ENCODE measurements at places on chromosomes 1 and 21. TPM values are rescaled to one million over a fixed set of nuclear protein-coding genes. Genes with fewer than 3 reads are reported as not detected.
A peak's percentile ranks its signal among the peaks of the same experiment; 100 is the strongest.

DNA sequence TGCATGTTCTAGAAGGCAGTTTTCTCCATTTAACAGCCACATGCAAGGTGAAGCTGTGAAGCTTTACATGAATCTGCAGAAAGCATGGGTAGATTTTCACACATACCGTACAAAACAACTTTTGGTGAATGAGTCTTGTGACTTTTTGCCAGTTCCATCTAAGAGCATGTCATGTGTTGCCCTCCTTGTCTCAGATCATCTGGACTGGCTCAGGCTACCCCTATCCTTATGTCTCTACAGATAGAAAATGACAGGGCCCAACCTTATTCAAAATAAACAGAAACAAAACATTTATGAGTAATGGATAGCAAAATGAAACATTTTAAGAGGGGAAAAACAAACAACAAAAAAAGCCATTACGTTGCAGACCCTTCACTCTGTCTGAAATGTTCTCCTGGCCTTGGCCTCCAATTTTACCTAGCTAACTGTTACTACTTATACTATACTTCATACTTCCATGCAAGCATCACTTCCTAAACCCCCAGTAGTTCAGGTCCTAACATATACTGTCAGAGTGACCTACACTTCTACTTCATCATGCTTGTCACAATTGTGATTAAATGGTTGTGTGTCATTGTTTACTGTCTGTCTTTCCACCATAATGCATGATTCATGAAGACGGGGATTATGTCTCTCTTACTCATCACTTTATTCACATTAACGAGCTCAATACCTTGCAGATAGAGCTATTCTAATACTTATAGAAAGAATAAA is 39.0 kb downstream of the LRRC8C start:
- H3K27ac ChIP-seq, result peak overlapping the region; percentile 94
- H3K27me3 ChIP-seq, result no peaks in the 10 kb centered on the region

DNA sequence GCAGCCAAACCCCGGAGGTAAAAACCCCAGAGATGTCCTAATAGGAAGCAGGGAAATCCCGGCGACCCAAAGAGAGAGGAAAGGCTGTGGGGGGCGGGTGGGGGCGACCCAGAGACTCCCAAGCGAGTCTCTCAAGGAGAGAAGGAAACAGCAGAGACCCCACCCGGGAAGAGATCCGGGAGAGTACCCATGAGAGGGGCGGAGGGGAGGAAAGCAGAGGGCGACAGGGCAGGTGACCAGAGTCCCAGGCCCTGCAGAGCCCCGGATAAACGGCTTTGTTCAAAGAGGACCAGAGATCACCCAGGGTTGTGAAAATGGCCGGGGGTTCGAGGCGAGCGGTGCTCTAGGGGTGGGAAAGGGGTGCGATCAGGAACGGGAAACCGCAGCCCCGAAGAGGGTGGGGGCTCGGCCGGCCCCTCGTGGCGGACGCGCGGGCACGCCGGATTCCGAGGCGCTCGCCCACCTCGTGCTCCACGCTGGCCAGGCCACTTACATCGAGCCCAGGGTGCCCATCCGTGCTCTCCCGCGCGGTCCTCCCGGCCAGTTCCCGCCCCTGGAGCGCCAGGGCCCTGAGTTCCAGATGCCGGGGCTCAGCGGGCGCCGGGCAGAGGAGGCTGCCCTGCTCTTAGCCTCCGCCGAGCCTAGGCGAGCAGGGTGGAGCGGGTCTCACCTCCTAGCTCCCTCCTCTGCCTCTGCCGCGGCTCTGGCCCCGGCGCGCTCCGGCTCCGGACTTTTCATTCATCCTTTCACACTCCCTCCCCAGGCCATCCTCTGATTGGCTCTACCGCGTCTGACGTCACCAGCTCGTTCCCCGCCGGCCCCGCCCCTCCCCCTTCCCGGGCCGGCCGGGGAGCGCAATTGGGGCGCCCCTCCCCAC is 52.3 kb downstream of the RHBG start:
- peaks cover 17% of the 10 kb centered on the region for H3K4me1 ChIP-seq
- H3K4me3 ChIP-seq, result peak overlapping the region; percentile 70
- no peaks in the 10 kb centered on the region for H3K36me3 ChIP-seq
- H3K27me3 ChIP-seq, result peaks cover 75% of the 10 kb centered on the region

DNA sequence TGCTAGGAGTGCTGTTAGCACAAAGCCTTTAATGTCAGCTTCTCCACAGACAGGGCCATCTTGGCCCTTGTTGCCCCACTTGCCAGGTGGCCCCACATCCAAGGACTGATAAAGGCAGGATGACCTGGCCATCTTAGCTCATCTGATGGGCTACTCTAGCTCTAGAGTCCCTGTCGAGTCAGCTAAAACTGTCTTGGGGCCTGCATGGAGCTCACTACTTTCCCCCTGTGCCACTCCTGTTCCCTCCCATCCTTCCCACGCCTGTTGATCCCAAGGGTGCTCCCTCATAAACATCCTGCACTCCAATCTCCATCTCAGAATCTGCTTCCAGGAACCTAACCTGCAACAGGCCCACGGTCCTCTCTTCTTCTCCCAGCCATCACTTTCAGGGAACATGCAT is 652 bp upstream of the GPX7 start:
- H3K36me3 ChIP-seq, result peaks cover 15% of the 10 kb centered on the region
- H3K4me1 ChIP-seq, result peaks cover 40% of the 10 kb centered on the region
- peak; percentile 5 for DNase-seq
- H3K27me3 ChIP-seq, result no peaks in the 10 kb centered on the region

- H3K36me3 ChIP-seq, result no peaks in the 10 kb centered on the region
- no peak overlapping the region for H3K27ac ChIP-seq
- no peaks in the 10 kb centered on the region for H3K4me1 ChIP-seq
- peaks cover 3% of the 10 kb centered on the region for H3K27me3 ChIP-seq
These were observed 75.8 kb downstream of the CTH start for GRCh38 chr1:70486676-70487458.

CELA3A gene
- total RNA-seq, result not detected

- no peaks in the 10 kb centered on the region for H3K27me3 ChIP-seq
- DNase-seq, result no peak
- H3K27ac ChIP-seq, result peak overlapping the region; percentile 47
These were observed 4.9 kb upstream of the KIF14 start for GRCh38 chr1:200625381-200625824.

PROX1 gene
- total RNA-seq, result 0.09 TPM

DNA sequence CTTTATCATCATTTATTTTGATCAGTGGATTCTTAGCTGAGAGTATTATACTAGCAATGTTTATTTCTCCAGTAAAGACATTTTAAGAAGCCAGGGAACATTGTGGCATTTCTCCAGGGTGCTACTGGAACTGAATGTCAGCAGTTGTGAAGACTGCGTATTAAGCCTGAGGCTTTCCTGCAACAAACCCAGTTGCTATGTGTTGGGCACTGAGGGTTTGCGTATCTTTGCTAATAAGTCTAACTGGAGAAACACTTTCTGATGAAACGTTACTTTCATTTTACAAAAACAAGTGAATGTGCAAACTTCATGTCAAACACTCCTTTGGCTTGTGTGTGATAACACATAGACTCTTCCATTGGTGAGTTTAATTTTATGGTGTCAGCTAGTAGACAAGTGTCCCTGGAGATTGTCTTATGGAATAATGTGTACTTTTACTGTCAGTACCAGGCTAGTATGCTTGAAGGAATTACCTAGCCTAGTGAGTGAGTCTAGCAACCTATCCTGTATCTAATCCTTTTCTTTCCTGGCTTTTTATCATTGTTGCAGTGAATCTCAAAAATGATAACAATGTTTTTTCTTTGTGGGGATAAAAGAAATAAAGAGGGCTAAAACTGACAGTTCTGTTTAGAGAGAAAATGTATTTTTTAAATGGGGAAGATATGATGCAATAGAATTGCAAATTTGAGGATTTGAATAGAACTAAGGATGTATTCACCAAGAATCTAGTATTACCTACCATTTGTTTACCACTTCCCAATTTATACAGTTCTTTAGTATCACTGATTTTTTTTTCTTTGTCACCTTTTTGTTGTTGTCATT is 70.1 kb downstream of the MTR start:
- peaks cover 14% of the 10 kb centered on the region for H3K4me1 ChIP-seq
- peaks cover 66% of the 10 kb centered on the region for H3K36me3 ChIP-seq
- DNase-seq, result no peak
- H3K27ac ChIP-seq, result peak overlapping the region; percentile 59

TTC34 gene
- 1.3 TPM for total RNA-seq

GRCh38 chr1:165055581-165055980 is 300.9 kb downstream of the LMX1A start:
- no peaks in the 10 kb centered on the region for H3K4me1 ChIP-seq
- H3K4me3 ChIP-seq, result no peak overlapping the region
- no peak overlapping the region for H3K27ac ChIP-seq
- no peak for DNase-seq

UTP11 gene
- total RNA-seq, result 68.9 TPM

- no peak for DNase-seq
- no peaks in the 10 kb centered on the region for H3K4me1 ChIP-seq
- no peak overlapping the region for H3K27ac ChIP-seq
- no peak overlapping the region for H3K4me3 ChIP-seq
- H3K27me3 ChIP-seq, result no peaks in the 10 kb centered on the region
These were observed 108.5 kb upstream of the LRRC7 start for GRCh38 chr1:69459244-69459643.

GALE gene
- 27.4 TPM for total RNA-seq

PPOX gene
- total RNA-seq, result 21.5 TPM

DNA sequence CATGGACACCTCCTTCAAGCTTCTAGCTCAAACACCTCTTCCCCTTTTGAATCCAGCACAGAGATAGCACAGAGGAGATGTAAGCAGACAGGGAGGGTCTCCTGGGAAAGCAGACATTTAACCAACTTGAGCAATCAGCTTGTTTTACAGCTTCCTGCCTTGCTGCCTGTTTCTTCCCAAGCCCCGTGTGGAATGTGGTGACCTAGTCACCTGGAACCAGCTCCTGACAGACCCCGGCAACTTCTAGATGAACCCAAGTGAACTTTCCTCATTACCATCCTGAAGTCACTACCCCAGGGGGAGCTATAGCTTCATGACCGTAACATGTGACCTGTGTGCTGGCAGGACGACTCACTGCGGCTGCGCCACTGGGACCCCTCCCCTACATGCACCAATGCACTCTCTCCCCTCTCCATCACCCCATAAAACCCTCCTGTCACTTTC is 24.1 kb upstream of the TTF2 start:
- no peaks in the 10 kb centered on the region for H3K36me3 ChIP-seq
- DNase-seq, result no peak
- H3K4me1 ChIP-seq, result peaks cover 6% of the 10 kb centered on the region
- no peaks in the 10 kb centered on the region for H3K27me3 ChIP-seq

DNA sequence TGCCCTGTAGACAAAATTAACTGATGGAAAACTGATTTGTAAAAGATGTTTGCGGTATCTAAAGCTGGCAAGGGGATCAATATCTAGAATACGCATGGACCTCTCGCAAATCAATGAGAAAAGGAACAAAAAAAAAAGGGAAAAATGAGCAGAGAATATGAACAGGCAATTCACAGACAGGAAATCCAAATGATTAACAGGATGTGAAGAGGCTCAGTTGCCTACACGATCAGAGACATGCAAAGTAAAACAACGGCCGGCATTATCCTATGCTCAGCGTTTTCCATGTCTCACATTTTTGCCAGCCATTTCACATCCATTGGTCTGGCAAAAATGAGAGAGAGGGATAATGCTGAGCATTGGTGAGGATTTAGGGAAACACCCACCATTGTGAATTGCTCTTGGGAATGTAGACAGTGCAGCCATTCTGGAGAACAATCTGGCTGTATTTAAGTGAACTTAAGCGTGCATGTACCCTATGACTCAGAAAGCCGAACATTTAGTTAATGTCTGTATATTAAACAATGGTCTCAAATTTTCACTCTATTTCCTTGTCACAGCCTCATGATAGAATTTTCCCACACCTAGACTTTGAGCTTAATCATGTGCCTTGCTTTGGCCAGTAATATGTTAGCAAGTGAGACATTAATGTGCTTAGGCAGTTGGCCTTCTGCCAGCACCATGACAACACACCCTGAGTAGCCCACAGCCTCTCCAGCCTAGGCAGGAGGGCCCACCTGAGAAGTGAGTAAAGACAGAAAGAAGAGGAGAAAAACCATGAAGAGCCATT is 61.0 kb upstream of the NBPF3 start:
- H3K36me3 ChIP-seq, result peaks cover 4% of the 10 kb centered on the region
- DNase-seq, result peak; percentile 17
- H3K27ac ChIP-seq, result no peak overlapping the region
- H3K4me1 ChIP-seq, result peaks cover 2% of the 10 kb centered on the region

DNA sequence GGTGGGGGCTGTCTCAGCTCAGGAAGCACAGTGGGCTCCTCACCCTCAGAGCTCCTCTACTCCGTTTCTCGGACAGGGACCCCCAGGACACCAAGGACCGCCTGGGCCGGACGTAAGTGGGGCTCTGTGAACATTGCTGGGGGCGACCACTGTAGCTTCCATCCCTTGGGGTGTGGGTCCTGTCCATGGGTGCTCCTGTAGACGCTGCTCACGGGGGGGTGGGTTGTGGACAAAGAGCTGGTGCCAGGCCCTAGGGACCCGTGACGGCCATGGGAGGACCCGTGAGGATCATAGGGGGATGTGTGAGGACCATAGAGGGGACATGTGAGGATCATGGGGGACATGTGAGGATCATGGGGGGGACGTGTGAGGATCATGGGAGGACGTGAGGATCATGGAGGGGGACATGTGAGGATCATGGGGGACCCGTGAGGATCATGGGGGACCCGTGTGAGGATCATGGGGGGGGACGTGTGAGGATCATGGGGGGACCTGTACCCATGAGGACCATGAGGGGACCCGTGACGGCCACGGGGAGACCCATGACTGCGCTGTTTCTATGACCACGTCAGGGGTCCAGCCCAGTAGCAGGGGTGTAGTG is 18.1 kb downstream of the COL6A1 start:
- H3K36me3 ChIP-seq, result no peaks in the 10 kb centered on the region
- no peaks in the 10 kb centered on the region for H3K27me3 ChIP-seq
- H3K4me3 ChIP-seq, result no peak overlapping the region
- no peaks in the 10 kb centered on the region for H3K4me1 ChIP-seq
- DNase-seq, result no peak
- H3K27ac ChIP-seq, result no peak overlapping the region

DNA sequence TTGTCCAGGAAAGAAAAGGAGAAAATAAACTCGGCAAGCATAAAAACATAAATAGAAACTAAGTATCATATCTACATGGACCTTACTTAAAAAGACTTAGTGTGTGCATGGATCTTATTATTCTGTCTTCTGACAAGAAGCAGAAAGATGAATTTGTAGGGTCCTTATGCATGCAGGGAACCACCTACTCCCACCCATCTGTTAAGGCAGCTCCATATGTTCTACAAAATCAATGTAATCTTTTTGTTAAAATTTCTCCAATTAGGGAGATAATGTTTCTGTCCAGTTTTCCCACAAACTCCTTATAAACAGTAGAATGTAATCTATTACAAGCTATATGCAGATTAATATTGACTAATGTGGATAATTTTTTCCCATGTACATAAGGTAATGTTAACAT is 13.9 kb upstream of the PTPN14 start:
- peaks cover 14% of the 10 kb centered on the region for H3K27me3 ChIP-seq
- no peaks in the 10 kb centered on the region for H3K36me3 ChIP-seq
- H3K4me1 ChIP-seq, result peaks cover 11% of the 10 kb centered on the region
- H3K27ac ChIP-seq, result no peak overlapping the region

DNA sequence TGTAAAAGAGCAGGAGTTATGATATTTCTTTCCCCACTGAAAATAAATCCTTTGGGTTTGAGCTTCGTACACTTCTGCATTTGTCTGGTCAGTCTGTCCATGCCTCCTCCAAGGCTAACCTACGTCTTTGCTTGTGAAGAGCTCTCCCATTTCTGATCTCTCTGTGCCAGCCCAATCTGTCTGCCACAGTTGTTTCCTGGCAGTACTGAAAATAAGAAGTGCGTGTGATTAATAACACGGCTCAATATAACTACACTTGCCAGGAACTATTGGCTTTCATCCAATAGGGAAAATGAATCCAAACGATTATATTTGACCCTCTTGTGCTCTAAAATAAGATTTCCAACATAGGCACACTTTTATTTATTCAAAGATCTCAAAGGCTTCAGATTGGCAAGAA is 19.2 kb upstream of the COL24A1 start:
- H3K36me3 ChIP-seq, result no peaks in the 10 kb centered on the region
- no peaks in the 10 kb centered on the region for H3K4me1 ChIP-seq
- no peak for DNase-seq
- H3K4me3 ChIP-seq, result no peak overlapping the region
- peaks cover 2% of the 10 kb centered on the region for H3K27me3 ChIP-seq

All from activated CD4-positive, alpha-beta T cell treated with anti-CD3 and anti-CD28 coated beads for 36 hours (primary cell).